ENCODE measurements at places on chromosomes 5 and 9. TPM values are rescaled to one million over a fixed set of nuclear protein-coding genes. Genes with fewer than 3 reads are reported as not detected.

The STK10 gene
- polyA plus RNA-seq, result 22.2 TPM

The PTGES gene
- 4.0 TPM for polyA plus RNA-seq

The CBY3 gene
- polyA plus RNA-seq, result 1.1 TPM

The DIPK1B gene
- polyA plus RNA-seq, result 47.3 TPM

The ZNF462 gene
- polyA plus RNA-seq, result 34.3 TPM

The NME5 gene
- polyA plus RNA-seq, result 25.0 TPM
